EL (cell line): ENCODE measurements at places on chromosomes 4 and X.

DNA sequence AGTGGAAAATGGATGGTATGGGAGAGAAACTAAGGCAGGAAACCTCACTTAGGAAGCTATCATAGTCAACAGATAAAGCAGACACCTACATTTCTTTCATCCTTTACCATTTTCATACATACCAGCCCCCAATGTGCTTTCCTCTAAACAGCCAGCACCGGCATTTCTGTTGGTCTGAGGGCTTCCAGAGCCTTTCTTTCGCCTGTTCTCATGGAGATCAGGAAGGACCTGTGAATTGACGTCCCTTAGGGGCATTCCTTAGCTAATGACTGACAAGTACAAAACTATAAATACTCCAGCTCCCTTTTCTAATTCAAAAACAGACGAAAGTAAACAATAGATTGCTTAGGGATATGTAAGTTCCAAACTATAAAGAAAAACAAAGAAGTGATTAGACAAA lies 215.5 kb upstream of the CNKSR2 start:
- no peak for DNase-seq

DNA sequence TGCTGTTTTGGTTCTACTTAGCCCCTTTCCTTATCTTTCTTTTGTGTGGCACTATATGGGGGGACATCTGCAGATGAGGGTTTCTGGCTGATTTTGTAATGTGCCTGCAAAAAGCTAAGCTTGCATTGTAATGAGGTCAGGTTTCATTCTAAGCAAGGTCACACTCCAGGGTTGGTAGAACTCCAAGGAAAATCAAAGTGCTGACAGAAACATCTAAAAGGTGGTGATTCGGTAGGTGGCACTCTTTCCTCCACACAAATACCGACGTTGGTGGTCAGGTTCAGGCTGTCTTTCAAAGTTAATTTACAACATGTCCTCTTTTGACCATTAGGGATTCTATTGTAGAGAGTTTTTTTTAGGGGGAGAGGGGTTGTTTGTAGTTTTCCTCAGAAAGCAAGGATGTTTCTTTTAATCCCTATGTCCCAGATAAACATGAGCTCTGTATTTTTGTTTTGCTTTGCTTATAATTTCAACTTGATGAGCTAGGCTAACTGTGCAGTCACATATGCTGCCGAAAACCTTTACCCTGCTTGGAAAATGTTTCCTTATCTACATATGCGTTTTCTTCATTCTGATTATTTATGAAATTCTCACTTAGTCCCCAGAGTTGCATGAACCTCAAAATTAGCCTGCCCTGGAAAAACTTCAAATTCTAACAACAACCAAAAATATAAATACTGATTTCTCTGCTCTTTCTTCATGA lies 434.2 kb downstream of the PPARGC1A start:
- DNase-seq: no peak

DNA sequence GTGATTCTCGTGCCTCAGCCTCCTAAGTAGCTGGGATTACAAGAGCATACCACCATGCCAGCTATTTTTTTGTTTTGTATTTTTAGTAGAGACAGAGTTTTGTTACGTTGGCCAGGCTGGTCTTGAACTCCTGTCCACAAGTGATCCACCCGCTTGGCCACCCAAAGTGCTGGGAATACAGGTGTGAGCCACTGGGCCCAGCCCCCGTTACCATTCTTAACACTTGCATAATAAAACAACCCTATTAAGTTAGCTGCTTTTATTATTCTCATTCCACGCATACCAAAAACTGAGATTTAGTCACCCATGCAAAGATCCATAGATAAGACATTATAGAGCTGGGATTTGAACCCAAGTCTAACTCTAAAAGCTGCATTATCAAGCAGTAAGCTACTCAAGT lies 6.0 kb upstream of the TEX13A start:
- no peak for DNase-seq

DNA sequence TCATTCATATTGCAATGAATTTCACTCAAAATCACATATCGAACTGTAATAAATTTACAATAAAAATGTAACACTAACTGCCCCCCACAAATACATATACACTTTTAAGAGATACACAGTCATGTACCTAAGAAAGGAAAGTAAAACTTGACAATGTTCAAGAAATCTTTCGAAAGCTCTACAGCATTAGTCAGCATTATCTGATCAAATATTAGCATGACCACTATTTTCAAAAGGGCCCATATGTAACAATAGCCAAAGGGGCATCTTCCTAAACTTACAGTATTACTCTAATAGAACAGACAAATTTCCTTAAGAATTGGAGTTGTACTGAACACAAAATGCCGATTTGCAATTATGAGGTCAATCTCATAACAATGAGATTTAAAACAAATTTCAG lies 51.8 kb downstream of the STX18 start:
- DNase-seq: peak; percentile 15

DNA sequence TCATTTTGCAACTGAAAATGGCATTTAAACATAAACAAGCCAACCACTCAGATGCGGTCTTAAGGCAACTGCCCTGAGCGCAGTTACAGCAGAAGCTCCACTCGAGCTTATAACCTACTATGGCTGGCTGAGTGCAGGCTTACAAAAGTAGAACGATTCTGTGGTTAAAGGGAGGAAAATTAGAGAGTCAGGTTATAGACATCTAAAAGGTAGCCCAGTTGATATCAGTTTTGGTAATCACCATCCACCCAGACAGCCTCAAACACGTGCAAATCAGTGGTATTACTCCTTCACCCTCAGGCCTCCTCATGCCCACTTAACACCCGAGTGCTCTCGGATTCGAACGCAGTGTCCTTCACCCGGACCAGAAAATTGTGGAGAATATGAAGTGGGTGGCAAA lies 3.1 kb downstream of the LEF1 start:
- no peak for DNase-seq

DNA sequence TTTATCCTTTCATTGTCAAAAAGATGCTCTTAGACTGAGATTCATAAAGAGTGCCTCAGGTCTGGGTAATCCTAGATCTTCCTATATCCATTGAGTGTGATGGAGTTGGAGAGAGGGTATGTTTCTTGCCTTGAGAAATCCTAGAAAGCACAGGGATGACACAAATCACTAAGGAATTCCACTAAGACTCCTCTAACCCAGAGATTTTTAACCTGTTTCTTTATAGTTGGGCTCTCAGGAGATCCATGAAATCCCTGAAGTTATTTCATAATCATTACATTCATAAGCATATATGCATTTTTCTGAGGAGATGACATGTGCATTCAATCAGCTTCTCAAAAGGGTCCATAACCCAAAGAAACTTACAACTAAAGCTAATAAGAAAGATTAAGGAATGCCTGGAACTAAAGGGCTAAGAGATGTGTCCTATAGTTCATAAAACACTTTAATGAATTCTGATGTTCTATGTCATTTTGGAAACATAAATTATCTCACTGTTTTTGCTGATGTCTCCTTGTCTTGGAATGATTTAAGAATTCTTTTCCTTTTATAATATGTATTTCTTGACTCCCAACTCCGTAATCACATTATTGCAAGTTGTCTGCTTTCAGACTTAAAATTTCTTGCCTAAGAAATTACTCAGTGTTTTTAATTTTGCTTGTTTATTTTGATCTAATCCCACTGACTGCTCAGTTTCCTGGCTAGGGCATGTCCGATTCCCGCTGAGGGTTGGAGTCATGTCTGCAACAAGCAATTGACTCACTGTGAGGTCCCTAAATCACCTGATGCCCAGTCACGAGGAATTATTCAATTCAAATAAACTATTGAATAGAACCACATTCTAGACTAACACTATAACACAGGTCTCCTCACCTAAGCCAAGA lies 2.8 kb upstream of the AMTN start:
- peak; percentile 75 for DNase-seq

GRCh38 chr4:73944061-73944875 lies 37.6 kb downstream of the PF4 start:
- peak; percentile 43 for DNase-seq

DNA sequence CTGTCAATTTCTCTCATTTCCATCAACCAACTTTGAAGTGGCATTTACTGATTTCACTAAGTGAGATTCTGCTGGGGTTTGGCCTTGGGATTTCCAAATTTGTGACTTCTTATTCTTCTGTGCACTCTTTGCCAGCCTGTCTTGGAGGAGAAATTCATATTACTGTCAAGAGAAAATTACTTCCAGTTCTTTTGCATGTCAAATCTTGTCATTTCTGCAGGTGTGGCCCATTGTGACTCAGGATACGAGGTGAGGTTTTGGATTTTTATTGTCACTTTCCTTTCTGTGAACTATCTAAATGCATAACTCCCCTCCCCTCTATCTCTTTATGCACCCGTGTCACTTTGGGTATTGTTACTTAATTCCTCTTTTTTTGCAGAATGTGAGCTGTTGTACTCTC lies 102.6 kb upstream of the GUCY1A1 start:
- no peak for DNase-seq

DNA sequence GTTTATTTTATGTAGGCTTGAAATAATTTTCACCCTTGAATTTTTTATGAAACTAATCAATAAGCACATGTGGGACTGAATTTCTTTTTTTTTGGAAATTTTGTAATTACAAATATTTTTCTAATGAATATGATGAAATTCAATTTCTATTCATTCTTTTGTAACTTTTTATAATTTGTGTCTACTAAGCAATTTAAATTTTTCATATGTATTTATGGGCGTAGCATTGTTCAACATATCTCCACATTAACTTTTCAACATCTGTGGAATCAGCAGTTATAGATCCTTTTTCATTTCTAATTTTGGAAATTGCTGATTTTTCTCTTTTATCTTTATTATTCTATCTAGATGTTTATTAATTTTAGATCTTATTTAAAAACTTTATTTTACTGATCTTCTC lies 1320.3 kb downstream of the C4orf33 start:
- DNase-seq: no peak

DNA sequence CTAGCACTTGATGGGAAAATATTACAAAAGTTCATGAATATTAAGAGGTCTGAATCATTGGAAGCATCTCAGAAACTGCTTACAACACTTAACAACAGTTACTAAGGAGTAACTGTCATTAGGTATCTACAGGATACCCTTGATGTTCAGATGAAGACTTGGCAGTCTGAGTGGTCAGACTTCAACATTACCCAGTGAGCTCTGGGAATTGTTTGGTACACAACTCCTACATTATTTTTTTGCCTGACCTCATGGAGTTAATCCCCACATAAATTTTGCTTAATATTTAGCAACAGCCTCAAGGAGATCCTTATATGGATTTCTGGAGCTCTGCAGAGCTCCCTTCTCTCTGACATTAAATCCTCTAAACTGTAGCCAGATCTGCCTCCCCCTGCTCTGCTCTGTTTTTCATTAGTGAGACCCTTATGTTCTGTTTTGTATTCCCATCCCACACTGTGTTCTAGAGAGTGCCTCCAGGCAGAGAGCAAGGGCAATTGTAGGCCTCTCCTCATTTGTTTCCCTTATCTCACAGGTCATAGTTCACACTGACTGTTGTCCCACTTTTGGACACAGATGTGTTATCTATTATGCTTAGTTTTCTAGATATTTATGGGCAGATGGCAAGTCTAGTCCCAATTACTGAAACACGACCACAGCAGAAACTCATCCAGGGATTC lies 368.8 kb downstream of the GASK1B start:
- DNase-seq: no peak

DNA sequence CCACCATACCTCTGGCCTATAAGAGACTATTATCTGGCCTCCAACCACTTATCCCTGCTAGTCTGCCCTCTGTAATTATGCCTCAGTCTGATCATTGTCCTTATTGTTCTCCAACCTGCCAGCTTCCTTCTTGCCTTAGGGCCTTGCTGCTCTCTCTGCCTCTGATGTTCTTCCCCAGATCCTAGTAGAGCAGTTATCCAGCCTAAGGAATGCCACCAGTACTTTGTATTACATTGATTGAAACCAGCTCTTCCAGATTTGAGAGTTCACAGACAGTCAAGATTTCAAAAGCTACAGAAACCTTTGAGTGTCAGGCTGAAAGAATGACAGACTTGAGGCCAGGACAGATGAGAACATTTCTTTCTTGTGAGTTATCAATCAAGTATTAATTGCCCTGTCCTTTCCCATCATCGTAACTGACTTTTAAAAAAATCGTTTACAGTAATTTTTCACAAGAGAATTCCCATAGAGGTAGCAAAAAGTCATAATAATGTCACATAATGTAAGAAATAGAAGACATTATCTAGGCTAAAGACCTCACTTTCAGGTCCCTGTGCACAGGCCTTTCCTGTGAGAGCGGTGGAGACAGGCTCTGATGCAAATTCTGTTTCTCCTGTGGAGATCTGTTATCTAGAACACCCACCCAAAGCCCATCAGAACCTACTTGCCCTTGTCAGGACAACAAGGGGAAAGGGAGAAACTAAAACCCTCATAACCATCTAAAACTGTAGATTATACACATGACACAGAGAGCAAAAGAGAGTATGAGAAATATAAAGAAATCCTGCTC lies 64.1 kb upstream of the GUCY1A1 start:
- DNase-seq: no peak

DNA sequence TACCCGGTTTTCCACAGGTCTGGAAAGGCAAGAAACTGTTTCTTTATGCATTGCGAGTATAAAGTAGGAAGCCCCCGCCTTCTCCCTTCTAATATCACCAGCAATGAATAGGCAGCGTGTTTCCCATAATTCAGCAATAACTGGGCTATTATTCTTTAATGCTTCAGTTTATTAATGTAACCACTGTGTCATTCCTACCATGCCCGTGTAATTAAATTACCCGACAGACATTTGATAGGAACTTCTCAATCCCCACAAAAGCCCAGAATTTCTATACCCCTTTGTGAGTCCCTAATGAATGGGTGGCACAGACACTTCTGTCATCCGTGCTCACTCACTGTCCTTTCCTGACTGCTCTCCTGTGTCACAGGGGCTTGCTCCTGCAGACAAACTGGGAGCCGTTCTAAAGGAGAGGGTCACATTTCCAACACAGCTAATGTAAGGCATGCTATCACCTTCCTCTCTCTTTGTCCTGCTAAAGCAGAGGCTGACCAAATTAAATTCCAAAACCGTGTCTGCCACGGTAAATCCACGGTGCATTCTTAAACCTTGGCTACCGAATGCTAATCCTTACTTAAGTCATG lies 108.5 kb upstream of the MID1 start:
- no peak for DNase-seq

GRCh38 chrX:78119521-78120227 lies 15.6 kb downstream of the PGK1 start:
- no peak for DNase-seq

- DNase-seq: no peak
These were observed 575 bp downstream of the GATA1 start for GRCh38 chrX:48786825-48787504.

DNA sequence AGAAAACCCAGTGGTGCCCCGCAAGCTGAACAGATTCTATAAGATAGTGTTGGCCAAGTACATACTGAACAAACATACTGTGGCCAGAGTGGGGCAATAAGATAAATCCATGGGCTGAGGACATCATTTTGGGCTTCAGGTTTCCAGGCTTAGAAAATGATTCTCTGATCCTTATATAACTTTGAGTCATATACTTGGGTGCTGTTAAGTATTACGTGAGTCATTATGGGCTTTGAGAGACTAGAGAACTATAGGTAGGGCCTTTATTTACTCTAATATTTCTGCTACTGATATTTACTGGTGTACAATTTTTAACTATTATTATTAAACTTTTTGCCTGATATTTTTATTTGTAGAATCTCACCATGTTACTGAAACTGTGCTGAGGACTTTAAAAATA lies 586.1 kb downstream of the CENPC start:
- DNase-seq: no peak
